A549 treated with dexamethasone at 1 μM for 4 hours (cell line): ENCODE measurements at places on chromosomes 3 and 15. TPM values are rescaled to one million over a fixed set of nuclear protein-coding genes. Genes with fewer than 3 reads are reported as not detected.

C3orf38 gene
- 18.6 to 20.9 TPM (median 20.5 TPM) in 5 replicates for total RNA-seq

LHFPL4 gene
- total RNA-seq = 0.06 to 0.21 TPM (median 0.08 TPM) in 5 replicates

HEG1 gene
- total RNA-seq = 10.9 to 19.8 TPM (median 16.9 TPM) in 5 replicates

ELL3 gene
- 0.95 to 2.0 TPM (median 1.4 TPM) in 5 replicates for total RNA-seq

POC1A gene
- total RNA-seq = 15.8 to 19.0 TPM (median 18.2 TPM) in 5 replicates

WDR82 gene
- 46.6 to 56.9 TPM (median 53.0 TPM) in 5 replicates for total RNA-seq

KNSTRN gene
- 44.0 to 51.2 TPM (median 47.6 TPM) in 5 replicates for total RNA-seq
